ENCODE measurements at places on chromosomes 1 and 21.

DNA sequence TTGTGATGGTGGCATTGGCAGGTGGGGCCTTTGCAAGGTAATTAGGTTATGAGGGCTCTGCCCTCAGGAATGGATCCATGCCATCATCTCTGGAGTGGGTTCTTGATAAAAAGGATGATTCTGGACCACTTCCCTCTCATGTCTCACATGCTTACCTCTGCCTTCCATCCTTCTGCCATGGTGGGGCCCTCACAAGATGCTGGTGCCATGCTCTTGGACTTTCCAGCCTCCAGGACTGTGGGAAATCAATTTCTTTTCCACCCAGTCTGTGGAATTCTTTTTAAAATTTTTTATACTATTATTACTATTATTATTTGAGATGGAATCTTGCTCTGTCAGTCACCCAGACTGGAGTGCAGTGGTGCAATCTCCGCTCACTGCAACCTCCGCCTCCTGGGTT lies 57.3 kb downstream of the ACBD3 start:
- DNase-seq: no peak

DNA sequence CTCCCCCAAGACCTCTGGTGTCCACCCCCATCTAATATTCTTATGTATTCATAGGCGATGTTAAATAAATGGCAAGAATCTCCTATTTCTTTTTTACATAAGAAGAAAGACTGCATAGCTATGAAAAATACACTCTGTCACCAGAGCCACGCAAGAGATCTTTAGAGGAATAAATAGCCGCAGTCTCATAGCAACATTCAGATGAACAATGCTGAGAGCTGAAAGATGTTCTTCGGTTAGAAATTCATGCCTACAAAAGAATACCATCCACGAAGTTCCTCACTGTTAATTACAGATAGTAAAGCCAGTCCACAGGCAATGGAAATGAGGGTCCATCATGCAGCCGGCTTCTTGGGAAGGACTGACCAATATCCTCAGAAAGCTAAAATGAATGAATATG lies 76.0 kb upstream of the SOD1 start:
- no peak for DNase-seq

GRCh38 chr1:92662048-92662447 lies 122.9 kb downstream of the EVI5 start:
- DNase-seq: no peak

GRCh38 chr1:36829066-36829465 lies 205.2 kb downstream of the GRIK3 start:
- DNase-seq: no peak

DNA sequence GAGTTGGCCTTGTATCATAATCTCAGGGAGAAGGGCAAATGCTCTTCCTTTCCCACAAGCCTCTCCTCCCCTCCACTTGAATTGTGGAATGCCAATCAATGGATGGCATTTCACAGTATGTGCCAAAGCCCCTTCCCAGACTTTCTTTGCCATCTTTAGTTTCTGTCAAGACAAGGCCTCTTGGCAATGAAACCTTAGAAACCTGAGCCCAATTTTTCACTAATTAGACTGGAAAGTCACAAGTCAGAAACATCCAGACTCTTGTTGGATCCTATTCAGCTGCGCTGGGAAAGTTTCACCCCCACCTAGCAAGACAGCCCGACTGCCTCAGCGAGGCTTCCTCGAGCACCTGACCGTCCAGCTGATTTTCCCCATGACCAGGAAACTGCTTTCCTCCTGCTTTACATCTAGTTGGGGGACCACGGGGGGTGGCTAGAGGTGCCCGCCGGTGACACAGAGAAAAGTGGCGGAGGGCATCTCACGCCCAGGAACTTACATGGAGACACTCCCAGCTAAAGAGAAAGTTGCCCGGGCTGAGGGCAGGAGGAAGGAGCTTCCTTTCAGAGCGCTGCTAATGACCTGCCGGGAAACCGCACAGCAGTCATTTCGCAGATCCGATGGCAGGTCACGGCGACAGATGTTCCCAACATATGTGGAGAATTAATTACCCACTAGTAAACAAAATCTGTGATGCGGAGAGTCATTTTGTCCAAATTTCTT lies 302.6 kb upstream of the RRP15 start:
- DNase-seq: no peak

GRCh38 chr1:219405531-219406331 lies 207.2 kb downstream of the ZC3H11B start:
- no peak for DNase-seq
